ENCODE measurements at places on chromosomes 7 and 10.

- DNase-seq, result no peak
Measured at GRCh38 chr7:2148189-2148588, 84.6 kb downstream of the MAD1L1 start.

GRCh38 chr10:71849461-71849908 is 1.6 kb downstream of the PSAP start:
- no peak for DNase-seq

- peak; percentile 62 for DNase-seq
Measured at GRCh38 chr10:111093741-111094380, 17.0 kb downstream of the ADRA2A start.

DNA sequence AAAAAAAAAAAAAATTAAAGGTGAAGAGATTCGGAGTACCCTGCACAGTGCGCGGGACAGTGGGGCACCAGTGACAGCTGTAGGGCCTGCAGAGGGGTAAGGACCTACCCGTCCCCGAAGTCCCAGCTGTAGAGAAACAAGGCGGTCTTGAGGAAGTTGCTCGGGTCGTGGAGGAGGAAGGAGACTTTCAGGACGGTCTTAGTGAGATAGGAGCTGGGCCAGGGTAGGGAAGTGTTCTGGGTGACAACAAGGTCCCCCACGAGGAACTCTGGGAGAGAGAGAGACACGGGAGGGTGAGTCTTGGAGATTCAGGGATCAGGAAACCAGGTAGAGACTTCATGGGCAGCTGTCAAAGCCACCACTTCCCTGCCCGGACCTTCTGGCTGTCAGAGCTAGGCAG is 9.7 kb downstream of the TMEM130 start:
- DNase-seq, result no peak

DNA sequence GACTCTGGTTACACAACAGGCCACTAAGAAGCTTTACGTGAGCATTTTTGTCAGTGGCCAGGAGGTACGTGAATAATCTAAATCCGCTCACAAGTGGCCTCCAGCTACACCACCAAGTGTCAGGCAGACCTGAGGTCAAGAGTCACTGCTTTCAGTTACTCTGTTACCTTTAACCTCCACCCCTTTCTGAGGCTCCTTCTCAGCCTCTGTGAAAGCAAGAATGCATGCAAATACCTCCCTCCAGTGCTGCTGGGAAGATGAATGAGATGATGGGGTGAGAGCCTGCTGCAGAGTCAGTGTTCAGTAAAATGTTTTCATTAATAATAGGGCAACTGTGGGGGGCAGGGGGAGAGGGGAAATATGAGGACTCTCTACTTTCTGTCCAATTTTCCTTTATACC is 11.2 kb downstream of the DDC start:
- no peak for DNase-seq

- peak; percentile 44 for DNase-seq
Measured at GRCh38 chr7:27031289-27032172, 64.3 kb downstream of the HOXA1 start.

GRCh38 chr10:118272149-118272721 is 69.9 kb downstream of the FAM204A start:
- DNase-seq, result no peak

- DNase-seq, result no peak
Measured at GRCh38 chr7:84073186-84073875, 121.3 kb downstream of the SEMA3A start.

GRCh38 chr7:19919261-19920095 is 146.1 kb upstream of the TMEM196 start:
- peak; percentile 38 for DNase-seq

GRCh38 chr10:111648046-111648445 is 535.5 kb downstream of the GPAM start:
- peak; percentile 15 for DNase-seq

DNA sequence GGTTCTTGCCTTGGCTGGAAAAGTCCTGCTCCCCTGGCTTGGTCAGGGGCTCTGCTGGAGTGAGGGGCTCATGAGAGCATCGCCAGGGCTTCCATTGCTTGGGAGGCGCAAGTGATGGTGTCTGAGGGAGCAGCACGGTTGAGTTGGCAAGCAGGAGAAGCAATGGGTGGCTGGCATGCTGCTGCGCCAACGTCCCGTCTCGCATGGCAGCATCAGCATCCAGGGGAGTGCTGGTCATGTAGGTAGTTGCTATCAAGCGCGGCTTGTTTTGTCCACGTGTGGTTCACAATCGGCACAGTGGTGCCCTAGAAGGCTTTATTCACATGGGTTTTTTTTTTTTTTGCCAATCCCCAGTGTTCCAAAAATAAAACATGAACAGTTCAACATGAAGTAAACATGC is 3.8 kb downstream of the PYROXD2 start:
- no peak for DNase-seq

DNA sequence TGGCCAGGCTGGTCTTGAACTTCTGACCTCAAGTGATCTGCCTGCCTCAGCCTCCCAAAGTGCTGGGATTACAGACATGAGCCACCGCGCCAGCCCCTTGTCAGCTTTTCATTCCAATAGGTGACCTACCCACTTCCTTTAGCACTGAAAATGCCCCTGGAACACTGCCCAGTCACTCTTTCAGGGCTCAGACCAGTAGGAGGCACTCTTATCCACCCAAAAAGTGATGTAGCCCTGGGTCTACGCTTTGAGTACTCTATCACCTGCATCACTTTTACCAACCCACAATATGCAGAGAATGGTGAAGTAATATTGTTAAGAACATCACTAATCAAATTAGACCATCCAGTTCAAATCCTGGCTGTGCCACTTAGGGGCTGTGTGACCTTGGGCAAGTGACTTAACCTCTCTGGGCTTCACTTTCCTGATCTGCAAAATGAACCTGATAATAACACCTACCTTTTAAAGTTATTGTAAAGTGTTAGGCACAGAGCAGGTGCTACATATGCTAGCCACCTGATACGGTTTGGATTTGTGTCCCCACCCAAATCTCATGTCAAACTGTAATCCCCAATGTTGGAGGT is 5.2 kb downstream of the CALN1 start:
- DNase-seq, result no peak

- no peak for DNase-seq
Measured at GRCh38 chr10:78948621-78949030, 120.1 kb upstream of the ZMIZ1 start.

DNA sequence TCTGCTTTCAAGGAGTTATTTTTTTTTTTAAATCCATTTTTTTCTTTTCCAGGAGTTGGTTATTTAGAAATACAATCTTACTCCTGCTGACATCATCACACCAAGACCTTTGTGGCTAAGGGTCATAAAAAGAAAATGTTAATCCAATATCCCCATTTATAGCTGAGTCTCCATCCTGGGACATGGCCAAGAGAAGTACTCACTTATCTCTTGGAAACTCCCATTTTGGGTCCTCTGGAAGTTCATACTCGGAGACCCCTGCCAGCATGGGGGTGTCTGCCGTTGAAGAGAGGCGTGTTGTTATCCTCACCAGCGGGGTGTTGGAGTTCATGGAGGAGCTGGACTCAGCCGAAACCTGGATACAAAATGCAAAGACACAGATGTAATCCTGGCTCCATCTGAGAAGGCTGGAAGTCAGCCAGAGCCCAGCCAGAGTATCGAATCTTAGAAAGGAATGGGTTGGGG is 94.6 kb downstream of the FGFR2 start:
- DNase-seq, result no peak

- DNase-seq, result peak; percentile 80
Measured at GRCh38 chr10:14560274-14560673, 214.4 kb downstream of the FAM107B start.

GRCh38 chr10:6667679-6668270 is 87.7 kb upstream of the PRKCQ start:
- DNase-seq, result peak; percentile 27

- DNase-seq, result no peak
Measured at GRCh38 chr10:76034353-76035205, 603.2 kb downstream of the LRMDA start.

DNA sequence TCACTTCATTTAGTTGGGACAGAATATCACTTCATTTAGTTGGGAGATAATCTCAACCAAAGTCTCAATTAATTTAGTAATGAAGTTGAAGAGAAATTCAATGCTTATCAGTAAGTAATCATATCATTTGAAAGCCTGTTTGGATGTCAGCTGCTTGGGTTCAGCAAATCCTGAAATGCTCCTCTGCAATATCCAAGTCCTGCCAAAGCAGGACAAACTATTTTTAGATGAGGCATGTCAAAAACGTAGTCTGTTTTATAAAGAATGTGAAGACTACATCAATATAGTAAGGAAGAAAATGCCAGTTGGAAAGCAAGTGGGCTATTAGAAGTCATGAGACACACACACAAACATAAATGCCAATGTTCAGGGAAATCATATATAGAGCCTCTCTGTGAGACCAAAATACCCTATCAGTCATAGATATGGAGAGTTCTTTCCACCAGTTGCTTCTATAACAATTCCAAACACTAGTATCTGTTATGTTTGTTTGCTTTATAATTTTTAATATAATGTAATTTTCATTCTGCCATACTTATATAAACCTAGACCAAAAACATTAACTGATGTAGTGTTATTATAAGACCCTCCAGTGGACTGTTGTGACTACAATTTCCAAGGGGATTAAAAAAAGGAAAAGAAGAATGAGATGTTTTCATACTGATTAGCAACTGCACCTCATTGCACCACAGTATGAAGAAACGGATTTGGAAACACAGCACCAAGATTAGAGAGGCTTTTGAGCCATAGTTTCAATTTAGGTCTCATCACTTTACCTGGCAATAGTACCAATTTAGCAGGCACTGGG is 160.7 kb downstream of the LRRTM3 start:
- no peak for DNase-seq

DNA sequence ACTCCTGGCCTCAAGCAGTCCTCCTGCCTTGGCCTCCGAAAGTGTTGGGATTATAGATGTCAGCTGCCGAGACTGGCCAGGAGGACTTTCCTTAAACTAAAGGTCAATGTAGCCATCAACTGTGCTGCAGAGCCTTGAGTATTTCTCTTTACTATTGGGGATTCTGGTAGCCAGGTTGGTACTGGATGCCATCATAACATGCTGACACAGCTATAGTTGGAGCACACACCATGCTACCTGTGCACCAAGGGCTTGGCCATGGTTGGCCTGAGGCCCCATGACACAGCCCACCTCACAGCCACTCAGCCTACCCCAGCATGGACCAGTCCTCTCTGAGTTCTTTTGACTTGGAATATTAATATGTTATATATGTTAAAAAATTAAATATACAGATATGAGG is 54.4 kb downstream of the HECTD2 start:
- no peak for DNase-seq

DNA sequence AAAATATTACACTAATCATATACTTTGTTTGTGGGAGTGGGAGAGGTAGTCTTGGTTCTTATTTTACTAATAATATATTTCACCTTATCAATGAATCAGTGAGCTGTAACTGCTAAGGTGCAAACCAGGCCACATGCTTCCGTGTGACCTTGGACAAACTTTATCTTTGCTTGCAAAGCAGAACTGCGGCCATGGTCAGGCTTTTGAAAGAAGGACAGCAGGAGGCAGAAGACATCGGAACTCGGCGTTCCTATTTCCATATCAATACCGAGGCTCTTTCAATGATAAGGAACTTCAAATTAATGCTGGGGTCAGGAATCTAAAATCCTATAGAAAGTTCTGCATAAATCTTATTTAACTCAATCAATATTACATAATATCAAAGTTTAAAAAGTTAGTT is 491.9 kb upstream of the PFKP start:
- DNase-seq, result no peak

DNA sequence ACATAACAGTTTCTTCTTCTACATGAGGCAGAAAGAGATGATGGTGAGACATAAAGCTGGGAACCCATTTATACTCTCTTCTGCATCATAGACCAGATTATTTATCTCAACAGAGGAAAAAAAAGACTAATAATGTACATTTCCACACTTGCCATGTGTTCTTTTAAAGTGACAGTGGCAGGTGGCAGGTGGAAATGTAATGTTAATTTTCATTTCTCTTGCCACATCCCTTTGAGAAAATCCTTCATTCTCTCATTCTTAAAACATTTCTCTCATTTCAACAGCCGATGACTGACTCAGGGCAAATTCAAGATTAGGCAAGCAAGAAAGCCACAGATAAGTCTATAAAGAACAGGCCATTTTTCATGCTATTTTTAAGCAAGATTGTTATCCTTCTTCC is 635.6 kb upstream of the SORCS1 start:
- no peak for DNase-seq

DNA sequence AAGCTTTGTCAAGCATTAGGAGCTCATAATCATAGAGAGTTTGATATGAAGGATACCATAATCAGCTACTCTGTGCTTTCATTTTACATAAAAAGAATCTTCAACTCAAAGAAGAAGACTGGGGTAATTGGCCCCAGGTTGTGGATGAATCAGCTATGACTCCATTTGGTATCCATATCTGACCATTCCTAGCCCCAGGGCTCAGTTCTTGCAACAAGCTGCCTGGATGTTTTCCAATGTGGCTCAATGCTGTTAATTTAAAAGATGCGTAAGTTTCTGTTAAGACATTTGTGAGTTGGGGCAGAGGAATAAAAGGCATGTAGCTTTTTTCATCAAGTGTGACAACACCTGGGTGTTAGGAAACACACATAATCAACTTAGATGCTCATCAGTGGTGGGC is 951.1 kb downstream of the NRG3 start:
- DNase-seq, result peak; percentile 82

DNA sequence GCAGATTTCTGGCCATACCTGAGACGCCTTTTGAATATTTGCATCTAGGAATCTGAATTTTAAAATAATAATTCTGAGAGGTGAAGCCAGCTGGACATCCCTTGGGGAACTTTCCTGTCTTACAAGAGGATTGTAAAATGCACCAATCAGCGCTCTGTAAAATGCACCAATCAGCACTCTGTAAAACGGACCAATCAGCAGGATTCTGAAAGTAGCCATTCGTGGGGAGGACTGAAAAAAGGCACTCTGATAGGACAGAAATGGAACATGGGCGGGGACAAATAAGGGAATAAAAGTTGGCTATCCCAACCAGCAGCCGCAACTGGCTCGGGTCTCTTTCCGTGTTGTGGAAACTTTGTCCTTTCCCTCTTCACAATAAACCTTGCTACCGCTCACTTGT is 9.9 kb downstream of the PPIF start:
- DNase-seq, result no peak

GRCh38 chr10:91381257-91381891 is 28.8 kb upstream of the HECTD2 start:
- DNase-seq, result no peak

GRCh38 chr7:100895956-100896731 is 456 bp upstream of the ACHE start:
- no peak for DNase-seq

DNA sequence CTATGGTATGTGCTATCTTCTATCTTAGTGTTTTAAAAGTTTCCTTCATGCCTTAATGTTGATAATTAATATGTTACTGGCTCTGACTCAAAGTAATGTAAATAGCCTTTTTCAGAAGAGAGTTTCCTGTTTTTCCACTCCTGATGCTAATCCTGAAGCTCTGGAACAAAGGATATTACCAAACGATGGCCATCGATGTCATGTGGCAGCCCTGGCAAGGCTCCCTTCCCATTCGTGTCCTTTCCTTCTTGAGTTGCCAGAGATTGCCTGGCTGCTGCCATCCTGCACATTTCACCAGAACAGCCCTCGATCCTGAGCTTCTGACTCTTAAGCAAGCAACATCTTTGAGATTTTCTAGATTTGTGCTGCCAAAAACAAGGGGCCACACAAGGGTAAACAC is 46.0 kb downstream of the RNF133 start:
- no peak for DNase-seq

- DNase-seq, result no peak
Measured at GRCh38 chr10:96448021-96448457, 65.7 kb downstream of the TLL2 start.

Measured in EL (cell line).